ENCODE measurements at places on chromosomes 16 and 17.

DNA sequence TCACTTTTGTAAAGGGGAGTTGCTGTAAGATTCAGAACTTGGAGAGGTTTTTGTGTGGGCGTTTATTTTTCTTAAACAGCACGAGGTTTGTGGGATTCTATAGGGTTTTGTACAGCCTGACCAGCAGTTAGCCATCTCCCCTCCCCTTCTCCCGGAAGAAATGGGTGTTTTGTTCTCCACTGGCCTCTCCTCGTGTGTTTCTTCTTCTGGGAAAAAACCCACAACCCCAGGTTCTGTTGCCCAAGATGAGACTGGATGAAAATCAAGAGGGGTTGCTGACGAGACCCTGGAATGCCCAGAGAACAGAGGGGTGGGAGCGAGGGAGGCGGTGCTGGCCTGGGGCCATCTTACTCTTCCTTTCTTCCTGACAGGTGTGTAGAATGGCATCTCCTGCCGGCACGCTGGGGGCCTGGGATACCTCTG, 186.1 kb downstream of the MSI2 start:
- DNase-seq: no peak

- DNase-seq: peak; percentile 41
Observed at GRCh38 chr17:40450175-40450574, 6.9 kb downstream of the IGFBP4 start.

GRCh38 chr16:85238233-85238647, 126.0 kb upstream of the CIBAR2 start:
- DNase-seq: no peak

- DNase-seq: no peak
Observed at GRCh38 chr16:529012-529575, 1.6 kb downstream of the CAPN15 start.

DNA sequence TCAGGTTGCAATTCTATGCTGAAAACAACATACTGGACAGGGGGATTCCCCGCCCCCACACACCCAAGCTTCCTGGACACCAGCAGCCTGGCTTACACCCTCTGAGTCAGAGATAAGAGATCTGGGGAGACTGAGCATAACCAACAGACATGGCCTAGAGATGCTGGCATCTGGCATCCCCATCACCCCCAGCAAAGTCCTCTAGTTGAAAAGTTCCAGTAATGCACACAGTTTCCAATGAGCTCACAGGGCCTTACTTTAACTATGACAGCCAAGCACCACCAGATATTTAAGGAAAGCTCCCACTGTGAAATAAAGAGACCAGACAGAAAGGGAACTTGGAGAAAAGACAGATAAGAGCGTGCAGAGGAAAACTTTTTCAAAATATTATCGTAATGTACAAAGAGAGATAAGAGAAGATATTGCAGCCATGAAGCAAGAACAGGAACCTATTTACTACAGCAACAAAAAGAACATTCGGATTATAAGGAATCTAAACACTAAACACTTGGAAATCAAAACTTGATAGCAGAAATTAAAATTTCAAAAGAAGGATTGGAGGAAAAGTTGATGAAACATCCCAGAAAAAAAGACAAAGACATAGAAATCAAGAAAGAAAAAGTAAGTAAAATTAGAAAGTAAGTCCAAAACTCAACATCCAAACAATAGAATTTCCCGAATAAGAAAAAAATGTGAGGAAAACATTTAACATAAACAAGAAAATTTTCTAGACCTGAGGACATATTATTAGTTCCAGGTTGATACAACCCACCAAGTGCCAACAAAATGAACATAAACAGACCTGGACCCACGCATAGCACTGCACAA, 17.2 kb upstream of the ALOX15 start:
- no peak for DNase-seq

DNA sequence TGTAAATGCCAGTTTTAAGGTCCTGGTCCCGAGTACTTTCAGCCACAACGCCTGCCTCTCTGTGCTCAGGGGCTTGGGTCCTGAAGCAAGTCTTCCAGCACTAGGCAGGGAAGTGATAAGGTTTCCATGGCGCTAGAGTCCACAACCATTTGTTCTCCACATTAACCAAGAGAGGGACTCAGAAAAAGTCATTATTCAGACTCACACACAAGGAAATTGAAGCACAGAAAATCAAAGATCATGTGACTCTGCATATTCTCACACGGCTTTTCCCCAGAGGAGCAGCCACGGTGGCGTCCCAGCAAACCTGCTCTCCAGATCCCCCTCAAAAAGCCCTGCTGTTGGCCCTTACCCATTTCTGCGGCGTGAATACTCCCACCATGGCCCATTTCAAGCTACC, 9.7 kb downstream of the ENPP7 start:
- DNase-seq: no peak

GRCh38 chr16:48462106-48462740, 77.0 kb upstream of the SIAH1 start:
- DNase-seq: no peak

DNA sequence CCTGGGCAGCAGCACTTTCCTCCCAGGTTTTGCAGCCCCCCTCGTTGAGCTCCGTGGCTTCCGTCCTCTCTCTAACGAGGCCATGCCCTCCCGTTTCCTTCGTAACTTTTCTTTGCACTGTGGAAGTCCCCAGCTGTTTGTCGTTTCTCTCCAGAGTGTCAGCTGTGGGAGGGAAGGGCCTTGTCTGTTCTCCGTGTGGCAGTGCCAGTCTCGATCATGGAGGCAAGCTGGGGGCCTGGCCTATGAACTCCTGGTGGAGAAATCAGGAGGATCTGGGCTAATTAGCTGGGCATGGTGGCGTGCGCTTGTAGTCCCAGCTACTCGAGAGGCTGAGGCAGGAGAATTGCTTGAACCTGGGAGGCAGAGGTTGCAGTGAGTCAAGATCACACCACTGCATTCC, 28.3 kb downstream of the TBCD start:
- no peak for DNase-seq

GRCh38 chr16:52090080-52090479, 456.9 kb downstream of the TOX3 start:
- no peak for DNase-seq

DNA sequence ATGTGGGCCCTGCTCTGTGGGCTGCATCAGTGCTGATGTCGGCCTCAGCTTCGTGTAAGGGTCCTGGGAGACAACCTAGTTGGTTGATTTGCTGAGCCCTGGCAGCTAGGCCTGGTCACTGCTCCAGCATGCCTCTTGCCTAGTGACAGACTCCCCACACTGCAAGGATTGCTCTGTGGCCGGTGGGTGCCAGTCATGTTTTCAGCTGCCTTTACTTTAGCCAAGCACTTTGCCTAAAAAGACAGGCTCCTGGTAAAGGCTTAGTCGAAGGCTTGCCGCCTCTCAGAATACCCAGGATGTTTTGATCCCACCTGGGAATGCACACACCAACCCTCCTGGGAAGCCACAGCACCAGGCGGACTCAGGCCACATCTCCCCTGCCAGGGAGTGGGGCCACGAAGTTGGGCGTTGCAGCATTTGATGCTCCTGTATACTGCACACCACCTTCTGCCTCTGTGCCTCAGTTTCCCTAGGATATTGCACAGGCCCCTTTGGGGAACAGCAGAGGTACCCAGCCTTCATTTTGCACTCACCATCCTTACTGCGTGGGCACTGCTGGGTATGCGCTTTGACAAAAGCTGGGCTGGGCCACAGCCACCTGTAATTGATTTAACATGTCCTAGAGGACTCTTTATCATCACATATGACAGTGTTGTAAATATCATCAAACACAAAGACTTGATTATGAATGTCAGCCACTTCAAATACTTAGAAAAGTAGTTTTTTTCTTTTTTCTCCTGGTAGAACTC, 19.9 kb downstream of the GINS2 start:
- DNase-seq: no peak

- DNase-seq: no peak
Observed at GRCh38 chr17:69723741-69724140, 309.2 kb downstream of the MAP2K6 start.

DNA sequence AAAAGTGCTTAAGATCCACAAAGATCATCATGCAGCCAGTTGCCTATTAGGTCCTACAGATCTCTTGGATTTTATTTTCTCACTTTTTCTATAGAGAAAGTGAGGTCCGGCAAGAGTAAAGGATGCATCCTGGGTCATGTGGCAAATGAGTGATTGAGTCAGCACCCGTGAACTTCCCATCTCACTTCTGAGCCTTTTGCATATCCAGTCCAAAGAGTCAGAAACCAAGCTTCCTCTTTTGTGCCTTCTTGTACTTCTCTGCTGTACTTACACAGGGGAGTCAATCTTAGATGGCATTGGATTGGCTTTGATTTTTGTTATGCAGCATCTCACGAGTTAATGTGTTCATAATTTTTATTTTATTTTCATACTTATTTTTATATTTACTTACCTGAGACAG, 114.2 kb upstream of the IRX5 start:
- no peak for DNase-seq

DNA sequence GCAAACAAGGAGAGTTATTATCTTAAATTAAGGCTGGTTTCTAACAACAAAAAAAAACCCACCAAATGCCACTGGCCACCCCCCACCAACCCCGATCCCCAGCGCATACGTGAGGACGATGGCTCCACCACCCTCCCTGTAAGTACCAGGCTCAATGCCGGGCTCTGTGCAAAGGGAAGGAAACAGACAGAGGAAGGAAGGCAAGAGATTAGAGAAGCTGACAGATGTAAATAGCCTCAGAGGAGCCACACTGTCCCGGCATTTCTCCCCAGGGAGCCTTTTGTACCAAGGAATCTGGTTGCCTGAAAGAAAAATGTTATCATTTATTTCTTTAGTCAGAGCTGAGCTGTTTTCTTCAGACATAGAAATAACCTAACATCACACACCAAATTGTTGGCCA, 13.1 kb downstream of the SOST start:
- no peak for DNase-seq

DNA sequence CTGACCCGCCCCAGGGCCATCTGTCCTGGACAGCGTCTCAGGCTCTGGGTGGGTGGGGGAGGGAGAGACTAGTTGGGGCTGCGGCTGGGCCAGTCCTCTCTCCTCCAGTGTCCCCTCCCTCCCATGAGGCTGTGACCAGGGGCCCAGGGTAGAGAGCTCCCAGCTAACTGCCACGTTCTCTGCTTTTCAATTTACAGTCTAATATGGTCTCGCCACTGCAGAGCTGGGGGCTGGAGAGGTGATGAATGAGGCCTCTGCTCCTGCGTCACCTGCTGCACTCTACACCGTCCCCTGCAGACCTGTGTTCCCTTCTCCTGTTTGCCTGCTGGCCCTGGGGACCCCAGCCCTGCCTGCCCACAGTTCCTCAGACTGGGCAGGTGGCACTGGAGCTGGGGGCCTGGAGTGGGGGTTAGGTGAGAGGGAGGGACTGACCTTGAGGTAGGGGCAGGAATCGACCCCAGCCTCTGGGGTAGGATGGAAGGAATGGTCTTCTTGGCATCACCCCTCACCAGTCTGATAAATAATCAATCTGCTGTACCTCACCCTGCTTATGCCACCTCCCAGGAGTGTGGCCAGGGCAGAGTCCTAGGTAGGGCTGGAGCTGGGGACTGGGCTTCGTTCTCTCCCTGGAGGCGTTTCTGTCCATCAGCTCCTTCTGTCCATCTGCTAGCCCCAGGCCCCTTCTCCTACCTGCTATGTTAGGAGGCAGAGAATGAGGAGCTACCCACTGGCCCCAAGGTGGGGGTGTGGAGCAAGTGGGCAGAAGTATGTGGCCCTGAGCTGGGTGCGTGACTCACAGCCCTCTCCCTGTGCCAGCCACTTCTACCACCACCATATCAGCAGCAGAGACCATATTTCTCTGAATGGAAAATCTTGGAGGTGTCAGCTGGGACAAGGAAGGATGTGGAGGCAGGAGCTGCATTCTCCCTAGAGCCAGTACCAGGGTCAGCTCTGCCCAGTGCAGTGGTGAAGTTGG, 12.9 kb downstream of the SEZ6 start:
- DNase-seq: no peak

- DNase-seq: no peak
Observed at GRCh38 chr16:88331989-88332920, 50.5 kb upstream of the ZNF469 start.

GRCh38 chr17:37744961-37745800, at the start of gene HNF1B:
TSS of gene HNF1B (minus strand) at chr17:37745059. CDS start at chr17:37744884, 175 bp downstream.
- DNase-seq: no peak

GRCh38 chr17:3502466-3502865, 26.7 kb downstream of the ASPA start:
- no peak for DNase-seq

DNA sequence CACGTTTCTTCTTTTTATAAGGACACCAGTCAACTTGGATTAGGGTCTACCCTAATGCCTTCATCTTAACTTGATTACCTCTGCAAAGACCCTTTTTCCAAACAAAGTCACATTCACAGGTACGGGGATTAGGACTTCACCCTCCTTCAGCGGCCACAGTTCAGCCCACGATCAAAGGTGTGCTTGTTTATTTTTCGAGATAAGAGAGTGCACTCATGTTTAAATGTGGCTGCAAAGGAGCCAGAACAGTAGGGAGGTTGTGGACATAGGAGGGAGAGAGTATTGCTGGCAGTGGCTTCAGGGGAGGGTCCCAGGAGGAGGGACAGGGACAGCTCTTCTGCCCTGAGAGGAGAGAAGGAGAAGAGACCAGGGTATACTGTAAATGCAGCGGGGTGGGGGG, 46.7 kb downstream of the MGAT5B start:
- DNase-seq: no peak

GRCh38 chr17:58291246-58291645, 10.5 kb upstream of the MPO start:
- DNase-seq: no peak

GRCh38 chr16:2482708-2483534, 8.0 kb downstream of the TBC1D24 start:
- no peak for DNase-seq
